Thoracic aorta (tissue), 2 donors: ENCODE measurements at places on chromosomes 7 and 10. TPM values are rescaled to one million over a fixed set of nuclear protein-coding genes. Genes with fewer than 3 reads are reported as not detected.

- no peak for DNase-seq
Observed at GRCh38 chr10:74987339-74988053, 124.0 kb upstream of the SAMD8 start.

GRCh38 chr10:47457826-47458225 lies 26.1 kb downstream of the ANXA8 start:
- no peak for DNase-seq

ANKRD22 gene
- not detected for total RNA-seq

DNA sequence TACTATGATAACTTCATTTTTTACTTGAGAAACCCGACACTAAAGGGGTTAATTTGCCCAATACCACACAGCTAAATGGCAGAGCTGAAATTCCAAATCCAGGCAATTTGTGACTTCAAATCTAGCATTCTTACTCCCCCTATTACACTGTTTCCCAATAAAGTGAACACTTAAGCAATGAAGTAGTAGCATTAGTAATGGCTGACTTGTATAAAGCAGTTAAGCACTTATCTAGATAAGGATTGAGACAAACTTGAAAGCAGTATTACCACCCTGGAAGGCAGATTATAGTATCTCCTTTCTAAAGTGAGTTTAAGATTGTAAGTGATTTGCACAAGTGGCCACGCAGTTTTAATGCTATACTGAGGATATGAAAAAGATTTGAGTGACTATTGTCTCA lies 39.3 kb downstream of the WASL start:
- no peak for DNase-seq

DNA sequence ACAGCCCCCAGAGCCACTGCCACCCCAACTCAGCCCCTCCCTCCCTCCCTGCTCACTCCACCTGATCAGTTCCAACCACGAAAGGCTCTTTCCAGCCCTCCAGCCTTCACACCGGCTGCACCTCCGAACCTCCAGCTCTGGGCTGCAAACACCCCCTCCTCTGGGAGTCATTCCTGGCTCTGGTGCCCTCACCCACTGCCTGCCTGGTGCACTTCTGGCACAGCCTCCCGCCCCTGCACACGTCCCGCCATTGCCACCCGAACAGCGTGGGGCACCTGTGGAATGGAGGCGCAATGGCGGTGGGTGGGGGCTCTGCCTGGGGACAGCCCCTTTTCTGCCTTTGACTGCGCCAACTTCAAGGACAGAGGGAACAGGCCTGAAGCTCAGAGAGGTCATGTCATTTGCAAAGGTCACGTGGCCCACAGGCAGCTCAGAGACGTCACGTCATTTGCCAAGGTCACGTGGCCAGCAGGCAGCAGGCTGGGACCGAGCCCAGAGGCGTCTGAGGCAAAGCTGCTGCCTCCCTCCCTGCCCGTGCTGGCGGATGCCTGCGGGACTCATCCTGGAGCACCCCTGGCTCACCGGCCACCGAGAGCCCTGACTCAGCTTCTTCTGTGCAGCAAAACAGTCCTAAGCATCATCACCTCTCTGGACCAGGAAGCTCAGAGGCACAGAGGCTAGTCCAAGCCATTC lies 76.0 kb upstream of the DNAAF5 start:
- no peak for DNase-seq

DNA sequence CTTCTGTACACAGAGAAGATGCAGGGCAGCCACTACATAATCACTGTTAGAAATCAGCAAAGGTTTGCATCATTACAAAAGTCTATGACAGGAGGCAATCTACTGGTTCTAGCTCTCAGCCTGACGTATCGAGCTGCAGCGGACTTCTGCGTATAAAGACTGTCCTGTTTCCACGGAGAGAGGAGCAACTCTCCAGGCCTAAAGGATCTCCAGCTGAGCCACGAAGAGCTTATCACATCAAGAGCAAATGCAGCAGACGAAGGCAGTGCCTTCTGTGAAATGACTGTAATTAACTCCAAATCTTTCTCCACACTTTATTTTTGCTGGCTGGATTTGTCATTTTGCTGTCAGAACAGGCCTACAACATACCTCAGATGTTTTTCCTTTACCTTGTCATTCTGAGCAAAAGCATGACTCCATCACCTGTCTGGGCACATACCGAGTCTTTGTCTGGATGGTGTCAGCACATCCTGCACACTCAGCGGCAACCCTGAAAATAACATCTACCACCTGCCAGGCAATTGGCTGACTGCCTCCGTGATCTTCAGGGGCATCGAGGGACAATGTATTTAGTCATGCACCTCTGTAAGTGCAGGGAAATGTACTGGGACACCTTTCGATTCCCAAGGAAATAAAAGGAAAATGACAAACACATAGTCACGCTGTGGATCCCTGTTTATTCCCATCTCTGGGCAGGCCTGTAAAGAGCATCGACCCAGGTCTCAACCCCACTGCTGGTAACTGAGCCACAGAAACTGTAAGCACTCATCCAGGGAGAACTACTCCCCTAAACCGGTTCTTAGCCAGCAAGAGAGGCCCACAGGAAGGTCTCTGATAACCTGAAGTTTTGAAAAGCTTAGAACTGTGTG lies 26.3 kb upstream of the SH3PXD2A start:
- DNase-seq: no peak

MMP21 gene
- not detected for total RNA-seq

CALHM2 gene
- 98.4 TPM for total RNA-seq

CLDN3 gene
- total RNA-seq: not detected

DNA sequence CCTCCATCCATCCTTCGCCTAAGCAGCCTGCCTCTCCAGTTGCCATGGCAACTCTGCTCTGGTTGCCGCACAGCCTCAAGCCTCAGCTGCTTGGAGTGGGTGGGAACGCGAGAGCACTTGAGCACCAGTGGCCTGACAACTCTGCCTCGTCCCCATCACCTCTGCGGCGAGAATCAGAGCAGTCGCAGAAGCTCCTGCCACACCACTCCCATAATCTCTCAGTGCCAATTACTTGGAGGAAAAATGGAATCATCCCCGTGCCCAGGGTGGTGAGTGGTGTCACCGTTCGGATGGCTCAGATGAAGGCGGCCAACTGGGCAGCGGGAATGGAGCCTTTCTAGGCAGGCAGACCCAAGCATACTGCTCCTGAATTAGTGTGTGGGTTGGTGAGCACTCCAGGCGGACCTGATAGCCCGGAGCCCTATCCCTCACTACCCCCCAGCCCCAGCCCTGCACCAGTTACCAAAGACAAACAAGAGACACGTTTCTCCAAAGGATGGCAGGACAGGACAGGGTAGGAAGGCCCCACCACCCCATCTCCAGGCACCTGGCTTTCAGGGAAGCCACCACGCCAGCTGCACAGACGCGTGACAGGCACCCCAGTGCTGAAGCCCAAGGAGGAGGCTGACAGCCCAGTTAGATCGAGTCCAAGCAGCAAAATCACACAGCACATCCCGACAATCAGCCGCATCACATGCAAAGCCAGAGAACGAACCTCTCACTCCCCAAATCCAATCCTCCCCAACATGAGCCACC lies 335.4 kb downstream of the PTPRN2 start:
- no peak for DNase-seq

DNA sequence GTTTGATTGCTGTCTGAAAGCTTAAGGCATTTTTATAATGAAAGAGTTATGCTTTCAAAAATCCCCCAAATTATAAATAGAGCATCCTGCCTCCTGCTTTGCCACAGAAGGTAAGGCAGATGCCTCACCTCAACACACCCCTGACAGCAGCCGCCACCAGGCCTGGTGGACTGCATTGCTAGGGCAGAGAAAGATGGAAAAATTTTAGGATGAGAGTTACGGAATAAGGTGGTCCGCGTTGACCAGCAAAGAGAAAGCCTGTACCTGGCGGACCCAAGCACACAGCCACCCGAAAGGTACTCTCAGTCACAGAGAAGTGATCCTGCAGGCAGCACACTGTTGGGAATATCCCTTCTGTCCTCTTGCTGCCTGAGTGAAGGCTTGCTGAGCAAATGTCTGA lies 360.4 kb upstream of the SHH start:
- no peak for DNase-seq

HOGA1 gene
- total RNA-seq: 12.3 TPM

DNA sequence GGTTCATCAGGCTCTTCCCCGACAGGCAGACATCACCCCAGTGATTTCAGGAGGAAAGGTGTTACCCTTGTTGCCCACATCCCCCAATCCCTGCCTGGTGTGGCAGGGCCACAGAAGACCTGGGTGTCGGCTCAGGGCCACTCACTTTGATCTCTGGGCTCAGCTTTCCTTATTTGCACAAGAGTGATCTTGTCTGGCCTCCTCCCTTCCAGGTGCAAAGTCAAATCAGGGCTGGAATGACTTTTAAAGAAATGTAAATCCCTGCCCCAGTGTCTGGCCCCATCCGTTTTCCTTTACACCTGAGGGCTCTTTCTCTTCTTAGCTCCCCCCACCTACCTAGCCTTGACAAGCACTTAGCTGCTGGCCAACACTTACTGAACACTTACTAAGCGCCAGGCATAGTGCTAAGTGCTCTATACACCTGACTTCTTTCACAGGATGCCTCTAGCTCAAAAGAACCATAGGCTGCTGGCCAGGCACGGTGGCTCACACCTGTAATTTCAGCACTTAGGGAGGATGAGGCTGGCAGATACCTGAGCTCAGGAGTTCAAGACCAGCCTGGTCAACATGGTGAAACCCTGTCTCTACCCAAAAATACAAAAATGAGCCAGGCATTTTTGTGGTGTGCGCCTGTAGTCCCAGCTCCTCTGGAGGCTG lies 979 bp upstream of the NODAL start:
- DNase-seq: no peak

OR2A1 gene
- total RNA-seq: not detected

DNA sequence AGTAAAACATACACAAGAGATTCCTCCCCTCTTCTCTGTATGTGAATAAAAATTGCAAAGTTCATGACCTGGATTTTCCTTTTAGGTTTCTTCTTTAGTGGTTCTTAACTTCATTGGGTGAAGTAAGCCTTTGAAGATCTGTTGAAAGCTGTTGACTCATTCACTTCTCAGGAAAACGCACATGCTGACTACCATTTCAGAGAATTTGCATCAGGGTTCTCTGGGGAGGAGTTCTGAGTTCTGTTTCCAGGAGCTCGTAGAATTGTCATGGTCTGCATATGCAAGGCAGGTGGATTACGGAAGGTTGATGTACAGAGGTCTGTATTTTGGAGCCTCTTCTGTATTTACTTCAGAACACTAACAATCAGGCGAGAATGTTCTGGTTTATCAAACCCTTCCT lies 962 bp upstream of the SLC26A4 start:
- no peak for DNase-seq

CPXM2 gene
- total RNA-seq: 348 TPM

GRCh38 chr10:63582690-63583089 lies 61.5 kb downstream of the REEP3 start:
- no peak for DNase-seq

ZPBP gene
- total RNA-seq: not detected

ACSM6 gene
- total RNA-seq: not detected

DNA sequence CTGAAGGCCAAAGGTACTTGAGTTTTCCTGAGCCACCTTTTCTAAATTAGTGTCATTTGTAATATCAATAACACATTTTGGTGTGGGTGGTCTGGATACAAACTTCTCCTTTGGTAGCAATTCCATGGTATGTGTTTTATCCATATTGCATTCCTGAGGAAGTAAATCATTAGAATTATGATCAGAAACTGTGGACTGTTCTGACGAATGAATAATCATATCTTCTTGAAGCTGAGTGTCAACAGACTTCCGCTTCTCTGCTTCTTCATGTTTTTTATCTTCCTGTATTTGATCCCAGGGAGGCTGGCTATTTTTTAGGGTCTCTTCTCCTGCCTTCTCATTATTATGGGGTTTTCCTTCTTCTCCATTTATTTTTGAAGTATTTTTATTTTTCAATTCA lies 81.4 kb downstream of the NRBF2 start:
- no peak for DNase-seq

ENTPD1 gene
- 63.6 TPM for total RNA-seq

GRCh38 chr10:510415-510881 lies 179.0 kb downstream of the DIP2C start:
- DNase-seq: no peak

DNA sequence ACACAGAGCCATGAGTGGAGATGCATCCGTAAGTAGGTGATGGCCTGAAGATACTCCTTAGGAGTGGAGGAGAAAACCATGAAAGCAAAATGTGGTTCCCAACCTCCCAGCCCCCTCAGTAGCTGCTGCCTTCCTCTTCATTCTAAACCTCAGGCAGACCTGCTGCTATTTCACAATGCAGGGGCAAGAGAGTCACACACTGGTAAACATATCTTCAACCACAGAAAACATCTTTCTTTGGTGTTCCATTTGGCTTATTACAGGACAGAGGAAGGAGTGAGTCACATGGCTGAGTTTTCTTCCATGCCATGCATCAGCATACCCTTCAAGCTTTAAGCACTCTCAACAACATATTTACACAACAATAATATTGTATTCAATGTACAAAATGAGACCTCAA lies 342.1 kb downstream of the BMPER start:
- no peak for DNase-seq

EFCAB10 gene
- not detected for total RNA-seq

GRCh38 chr10:89304026-89304425 lies 2.2 kb downstream of the IFIT2 start:
- no peak for DNase-seq

- DNase-seq: no peak
Observed at GRCh38 chr7:108345710-108346336, 110.4 kb downstream of the NRCAM start.

- DNase-seq: no peak
Observed at GRCh38 chr10:81472927-81473470, 402.0 kb upstream of the NRG3 start.

MRC1 gene
- total RNA-seq: 73.4 TPM

C7orf25 gene
- total RNA-seq: 18.1 TPM

GRCh38 chr10:129046065-129046681 lies 420.9 kb upstream of the MGMT start:
- DNase-seq: no peak

ARHGEF35 gene
- 1.1 TPM for total RNA-seq

ATP6V0A4 gene
- total RNA-seq: not detected

WIPF3 gene
- 2.4 TPM for total RNA-seq

ABCA13 gene
- total RNA-seq: not detected

- DNase-seq: no peak
Observed at GRCh38 chr10:3886641-3887251, 101.7 kb upstream of the KLF6 start.

DNA sequence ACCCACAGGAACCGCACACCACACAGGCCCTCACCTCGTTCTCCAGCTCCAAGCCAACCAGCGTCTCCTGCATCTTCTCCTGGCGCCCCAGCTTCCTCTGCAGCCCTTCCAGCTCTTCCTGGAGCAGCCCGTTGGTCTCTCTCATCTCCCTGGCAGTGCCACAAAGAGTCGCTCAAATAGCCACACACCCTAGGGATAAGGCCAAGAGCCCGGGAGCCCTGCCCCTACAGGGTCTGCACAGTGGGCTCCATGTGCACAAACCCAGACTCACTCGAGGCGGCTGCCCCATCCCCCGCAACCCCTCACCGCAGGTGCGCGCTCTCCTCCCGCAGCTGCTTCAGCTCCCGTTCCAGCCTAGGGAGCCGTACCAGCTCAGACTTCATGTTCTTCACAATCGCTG lies 16.9 kb downstream of the MAD1L1 start:
- no peak for DNase-seq

GRCh38 chr10:32378363-32379317 lies 31.7 kb upstream of the EPC1 start:
- peak; percentile 89 for DNase-seq

ARL3 gene
- 5.1 TPM for total RNA-seq

VENTX gene
- total RNA-seq: 9.5 TPM

- DNase-seq: no peak
Observed at GRCh38 chr7:19621740-19622139, 87.1 kb downstream of the POLR1F start.

GRCh38 chr7:44101966-44102845 lies 1.9 kb upstream of the AEBP1 start:
- DNase-seq: peak; percentile 82
